ENCODE measurements at places on chromosomes 11 and 22.

GRCh38 chr11:47233051-47233450 is 15.6 kb downstream of the ACP2 start:
- DNase-seq = no peak

- no peak for DNase-seq
Measured at GRCh38 chr11:61826930-61827570, 1.1 kb upstream of the FADS2 start.

- DNase-seq = no peak
Measured at GRCh38 chr11:57121996-57122395, 59.8 kb upstream of the LRRC55 start.

DNA sequence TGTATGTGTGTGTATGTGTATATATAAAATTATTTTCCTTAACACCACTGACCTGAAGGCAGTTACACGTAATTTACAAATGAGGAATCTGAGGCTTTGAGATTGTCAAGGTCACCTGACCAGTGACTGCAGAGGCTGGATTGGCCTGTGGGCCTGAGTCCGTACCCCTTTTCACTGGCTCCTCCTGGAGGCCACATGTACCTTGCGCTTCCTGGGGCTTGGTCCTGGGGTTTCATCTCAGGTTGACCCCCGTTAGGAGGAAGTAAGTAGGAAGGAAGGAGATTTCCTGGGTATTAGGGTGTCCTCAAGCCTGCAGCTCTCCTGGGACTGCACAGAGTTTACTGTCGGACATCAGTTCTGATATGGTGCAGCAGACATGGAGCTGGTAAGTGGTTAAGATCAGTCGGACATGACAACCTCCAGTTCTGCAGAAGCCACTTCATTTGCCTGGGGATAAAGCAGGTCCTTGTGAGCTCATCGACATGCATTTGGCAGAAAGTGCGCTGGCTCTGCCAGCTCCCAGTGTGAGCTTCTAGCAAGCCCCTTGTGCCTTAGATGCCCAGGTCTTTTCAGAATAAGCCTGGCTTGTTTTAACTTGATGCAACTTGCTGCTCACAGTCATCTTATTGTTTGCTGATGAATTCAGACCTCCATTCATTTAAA is 36.6 kb downstream of the ST3GAL4 start:
- no peak for DNase-seq

- DNase-seq = no peak
Measured at GRCh38 chr11:15801126-15801525, 555.2 kb downstream of the SOX6 start.

GRCh38 chr11:8531312-8531711 is 62.7 kb downstream of the STK33 start:
- DNase-seq = no peak

DNA sequence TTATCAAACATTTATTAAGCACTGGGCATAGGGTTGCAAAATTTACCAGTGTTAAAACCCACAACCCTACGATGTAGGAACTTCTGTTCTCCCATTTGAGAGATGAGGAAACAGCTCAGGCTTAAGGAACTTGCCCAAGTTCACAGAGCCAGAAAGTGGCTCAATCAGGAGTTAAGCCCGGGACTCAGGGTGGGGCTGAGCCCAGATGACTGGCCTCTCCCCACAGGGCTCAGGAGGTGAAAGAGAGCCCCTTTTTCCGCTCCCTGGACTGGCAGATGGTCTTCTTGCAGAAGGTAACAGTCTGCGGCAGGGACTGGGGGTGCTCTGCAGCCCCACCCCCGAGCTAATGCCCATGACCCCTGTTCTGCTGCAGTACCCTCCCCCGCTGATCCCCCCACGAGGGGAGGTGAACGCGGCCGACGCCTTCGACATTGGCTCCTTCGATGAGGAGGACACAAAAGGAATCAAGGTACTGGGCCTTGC is 5.6 kb upstream of the ANKRD13D start:
- no peak for DNase-seq

GRCh38 chr11:17852246-17852645 is 117.7 kb downstream of the KCNC1 start:
- DNase-seq = no peak
